ENCODE measurements at places on chromosomes 6 and 20.
A peak's percentile ranks its signal among the peaks of the same experiment; 100 is the strongest.

- DNase-seq, result no peak
These were observed 146.2 kb upstream of the SMLR1 start for GRCh38 chr6:130681028-130681427.

DNA sequence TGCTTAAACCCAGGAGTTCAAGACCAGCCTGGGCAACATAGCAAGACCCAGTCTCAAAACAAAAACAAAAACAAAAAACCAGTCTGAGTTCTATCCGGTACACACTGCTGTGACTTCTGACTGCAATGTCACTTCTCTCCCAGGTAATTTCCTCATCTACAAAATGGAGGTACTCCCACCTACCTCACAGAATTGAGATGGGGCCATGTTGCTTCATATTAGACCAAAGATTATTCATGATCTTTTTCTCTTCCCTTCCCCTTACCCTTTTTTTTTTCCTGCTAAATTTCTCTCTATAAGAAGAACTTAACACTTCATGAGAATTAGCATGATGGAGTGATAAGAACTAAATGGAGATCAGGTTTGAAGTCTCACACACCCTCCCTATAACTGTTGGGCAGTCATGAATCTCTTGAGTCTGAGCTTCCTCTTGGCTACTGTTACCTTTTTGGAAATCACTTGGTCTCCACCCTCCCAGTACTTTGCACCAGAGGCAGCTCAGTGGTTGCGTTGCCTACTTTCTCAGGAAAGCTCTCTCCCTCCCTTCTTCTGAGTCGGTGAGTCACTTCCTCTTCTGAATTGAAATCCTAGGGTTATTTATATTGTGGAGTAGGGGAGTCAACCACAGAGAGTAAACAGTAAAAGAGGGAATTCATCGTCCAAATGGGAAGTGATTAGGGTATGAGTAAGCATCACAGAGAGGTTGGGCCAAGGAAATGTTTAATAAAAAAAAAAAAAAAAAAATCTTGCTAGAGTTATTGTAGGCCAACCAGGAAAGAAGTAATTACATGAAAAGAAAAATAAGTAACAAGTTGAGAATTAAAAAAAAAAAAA, 59.9 kb upstream of the MAP7 start:
- DNase-seq, result no peak

DNA sequence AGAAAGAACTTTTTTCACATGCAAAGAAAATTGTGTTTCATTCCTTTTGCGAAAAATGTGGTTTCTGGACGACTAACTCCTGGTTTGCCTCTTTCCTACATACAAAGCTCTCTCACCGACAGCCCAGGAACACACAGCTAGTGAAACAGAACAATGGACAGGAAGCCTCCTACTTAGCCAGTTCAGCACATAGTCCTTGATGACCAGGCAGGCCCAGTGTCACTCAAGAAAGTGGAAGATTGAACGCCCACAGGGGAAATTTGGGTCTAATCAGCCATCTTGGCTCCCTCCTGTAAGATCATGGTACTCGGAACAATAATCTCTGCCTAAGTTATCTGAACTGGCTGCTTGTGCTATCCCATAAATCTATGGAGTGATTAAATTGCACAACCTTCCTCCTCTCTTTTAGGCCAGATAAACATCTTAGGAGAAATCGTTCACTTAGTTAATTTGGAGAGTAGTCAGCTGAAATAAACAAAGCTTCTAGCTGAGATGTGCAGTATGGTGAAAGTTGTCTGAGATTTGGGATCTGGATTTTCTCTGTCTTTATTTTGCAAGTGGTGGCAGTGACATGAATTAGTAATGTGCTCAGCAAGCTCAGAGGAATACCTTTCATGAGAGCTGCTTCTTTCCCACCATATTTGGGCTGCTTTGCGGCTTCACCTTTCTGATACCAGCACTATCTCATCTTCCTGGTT, 147.0 kb downstream of the MTFR2 start:
- no peak for DNase-seq

GRCh38 chr20:57398231-57398821, 7.1 kb downstream of the RBM38 start:
- peak; percentile 99 for DNase-seq

DNA sequence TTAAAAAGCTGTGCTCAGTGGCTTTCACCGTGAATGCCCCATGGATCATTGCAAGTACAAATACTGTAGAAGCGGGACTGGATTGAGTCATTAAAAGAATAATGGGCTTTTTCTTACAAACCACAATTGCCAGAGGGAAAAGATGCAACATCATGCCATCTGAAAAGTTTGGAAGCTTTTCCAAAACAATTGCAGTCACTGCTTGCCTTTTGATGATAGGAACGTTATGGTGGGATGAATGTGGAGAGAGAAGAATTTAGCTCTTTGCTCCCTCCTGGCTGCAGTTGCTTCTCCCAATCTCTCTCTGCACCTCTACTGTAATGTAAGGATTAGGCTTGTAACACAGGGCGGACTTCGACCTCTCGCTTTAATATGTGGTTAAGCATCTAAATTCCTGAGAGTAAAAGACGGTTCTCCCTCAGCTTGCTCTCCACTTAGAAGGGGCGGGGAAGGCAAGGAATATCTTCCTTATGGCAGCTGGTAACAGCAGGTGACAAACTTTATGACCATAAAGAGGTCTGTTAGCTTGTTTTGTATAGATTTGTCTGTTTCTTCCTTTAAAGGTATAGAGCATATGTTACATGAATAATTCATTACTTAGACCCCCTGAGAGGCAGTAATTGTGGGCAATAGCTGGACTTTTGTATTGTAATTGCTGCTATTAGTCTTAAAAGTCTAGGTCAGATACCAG, 376.1 kb downstream of the UTRN start:
- peak; percentile 82 for DNase-seq

DNA sequence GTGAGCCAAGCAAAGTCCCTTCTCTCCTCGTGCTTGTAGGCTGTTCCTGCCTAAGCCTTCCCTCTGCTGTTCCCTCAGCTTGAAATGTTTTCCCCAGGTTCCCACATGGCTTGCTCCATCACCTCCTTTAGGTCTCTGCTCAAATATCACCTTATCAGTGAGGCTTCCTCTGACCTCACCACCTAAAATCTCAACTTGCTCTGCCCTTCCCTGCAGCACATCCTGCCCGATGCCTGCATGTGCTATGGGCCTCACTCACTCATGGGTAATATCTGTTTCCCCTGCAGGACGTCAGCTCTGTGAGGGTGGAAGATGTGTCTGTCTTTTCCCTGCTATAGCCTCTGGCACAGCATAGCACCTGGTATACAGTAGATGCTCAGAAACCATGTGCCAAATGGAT, 29.9 kb upstream of the FKBP1A start:
- no peak for DNase-seq

- DNase-seq, result no peak
These were observed 97.8 kb upstream of the BHLHE23 start for GRCh38 chr20:63104312-63105181.

- DNase-seq, result no peak
These were observed 37.9 kb upstream of the TGM2 start for GRCh38 chr20:38202982-38203293.

- no peak for DNase-seq
These were observed 208.8 kb downstream of the DLL1 start for GRCh38 chr6:170082067-170082466.

DNA sequence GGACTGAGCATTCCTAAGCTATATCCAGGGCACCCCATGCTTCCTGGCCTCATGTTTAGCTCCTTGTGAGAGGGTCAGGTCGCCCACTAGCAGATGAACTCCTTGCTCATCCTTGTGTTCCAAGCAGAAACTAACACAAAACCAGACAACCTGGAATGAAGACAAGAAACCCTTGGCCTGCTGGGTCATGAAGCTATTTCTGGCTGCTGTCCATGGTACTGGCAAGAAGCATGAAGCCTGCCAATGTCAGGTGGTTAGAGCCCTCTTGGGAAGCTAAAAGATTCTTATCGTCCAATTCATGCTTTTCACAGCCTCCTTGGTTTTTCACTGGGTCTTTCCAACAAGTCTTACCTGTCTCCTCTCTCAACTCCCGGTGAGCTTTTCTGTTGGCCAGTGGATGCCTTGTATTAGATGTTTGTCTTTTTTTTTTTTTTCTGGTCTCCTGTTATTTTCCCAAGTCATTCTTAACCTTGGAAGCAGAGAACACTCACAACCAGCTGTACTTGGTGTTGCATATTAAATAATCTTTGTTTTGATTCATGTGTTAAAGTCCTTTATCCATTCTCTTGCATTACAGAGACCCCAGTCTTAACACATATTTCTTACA, 180.3 kb downstream of the ANKRD60 start:
- no peak for DNase-seq

DNA sequence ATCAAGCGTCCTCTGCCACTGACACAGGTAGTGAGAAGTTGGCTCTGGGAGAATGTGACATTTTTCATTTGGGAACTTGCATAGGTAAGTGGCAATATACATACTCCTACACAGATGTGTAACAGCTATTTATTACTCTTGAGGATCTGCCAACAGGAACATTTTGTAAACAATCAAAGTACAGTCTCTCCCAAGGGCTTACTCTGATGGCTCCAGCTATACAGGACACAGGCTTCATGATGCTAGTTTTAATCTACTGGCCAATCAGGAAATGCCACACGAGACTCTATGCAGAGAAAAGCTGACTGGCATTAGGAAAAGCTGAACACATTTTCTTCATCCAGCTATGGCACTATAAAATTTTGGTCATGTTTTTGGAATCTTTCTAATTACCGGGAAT, 57.8 kb downstream of the POPDC3 start:
- DNase-seq, result no peak

- no peak for DNase-seq
These were observed 75.7 kb downstream of the AGPAT4 start for GRCh38 chr6:161198176-161198575.

DNA sequence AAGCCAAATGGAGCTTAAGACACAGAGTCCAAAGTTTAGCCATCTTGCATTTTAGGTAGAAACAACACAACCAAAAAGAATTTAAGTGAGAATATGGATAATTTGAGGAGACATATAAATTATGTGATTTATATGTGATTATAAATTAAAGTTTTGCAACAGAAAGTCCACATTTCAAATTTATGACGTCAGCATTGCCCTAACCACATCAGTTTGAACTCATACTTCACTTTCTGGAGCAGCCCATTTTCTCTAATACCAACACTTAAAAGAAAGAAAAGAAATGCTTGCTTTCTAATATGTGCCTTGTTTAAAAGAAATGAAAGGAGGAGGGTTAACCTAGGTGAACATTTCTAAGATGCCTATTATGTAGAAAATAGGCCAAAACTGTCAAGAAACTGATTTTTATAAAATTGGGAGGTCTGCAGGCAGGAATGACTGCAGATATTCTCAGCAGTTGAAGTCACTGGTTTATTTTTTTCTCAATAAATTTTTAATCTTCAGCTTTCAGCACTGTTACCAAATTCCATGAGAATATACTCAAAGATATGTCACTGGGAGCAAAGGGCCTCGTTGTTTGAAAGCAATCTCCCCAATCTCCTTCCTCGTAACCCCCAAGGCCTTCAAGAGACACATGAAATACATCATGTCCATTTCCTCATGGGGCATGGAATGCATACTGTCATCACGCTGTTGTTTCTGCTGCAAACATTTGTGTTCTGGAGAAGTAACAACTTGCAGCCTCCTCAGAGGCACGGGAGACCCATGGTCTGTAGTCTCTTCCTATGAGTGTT, 137.8 kb downstream of the SOD2 start:
- no peak for DNase-seq

DNA sequence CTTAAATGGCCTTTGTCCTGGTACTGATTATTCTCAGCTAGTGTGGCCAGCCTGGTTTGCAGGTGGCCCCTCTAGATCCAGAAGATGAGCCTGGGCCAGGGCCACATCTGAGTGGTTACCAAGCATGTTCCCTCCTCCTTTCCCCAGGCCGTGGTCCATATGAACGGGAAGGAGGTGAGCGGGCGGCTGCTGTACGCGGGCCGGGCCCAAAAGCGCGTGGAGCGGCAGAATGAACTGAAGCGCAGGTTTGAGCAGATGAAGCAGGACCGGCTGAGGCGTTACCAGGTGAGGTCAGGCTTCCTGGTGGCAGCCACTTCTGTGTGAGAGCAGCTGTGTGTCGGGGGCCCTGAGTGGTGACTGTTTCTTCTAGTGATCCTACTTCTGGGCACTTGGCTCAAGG, 11.6 kb downstream of the PABPC1L start:
- no peak for DNase-seq

DNA sequence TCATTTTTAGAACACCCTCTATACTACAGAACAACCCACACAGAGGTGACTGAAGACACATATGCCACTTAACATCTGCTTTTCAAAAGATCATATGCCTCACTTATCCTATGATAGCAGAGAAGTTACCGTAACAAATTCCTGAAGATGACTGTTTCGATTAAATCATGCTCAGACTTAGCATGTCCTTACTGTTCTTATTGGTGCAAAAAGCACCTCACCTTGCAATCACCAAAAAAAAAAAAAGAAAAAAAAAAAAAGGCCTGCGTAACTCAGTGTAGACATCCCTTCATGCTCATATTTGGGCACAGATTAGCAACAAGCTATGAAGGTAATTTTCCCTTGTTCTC, 17.7 kb upstream of the DST start:
- DNase-seq, result no peak

- DNase-seq, result no peak
These were observed 8.8 kb downstream of the CARMIL1 start for GRCh38 chr6:25287941-25288340.

GRCh38 chr20:9498322-9498721, 16.1 kb upstream of the LAMP5 start:
- DNase-seq, result no peak

GRCh38 chr6:126312013-126312665, 27.8 kb upstream of the CENPW start:
- DNase-seq, result no peak

DNA sequence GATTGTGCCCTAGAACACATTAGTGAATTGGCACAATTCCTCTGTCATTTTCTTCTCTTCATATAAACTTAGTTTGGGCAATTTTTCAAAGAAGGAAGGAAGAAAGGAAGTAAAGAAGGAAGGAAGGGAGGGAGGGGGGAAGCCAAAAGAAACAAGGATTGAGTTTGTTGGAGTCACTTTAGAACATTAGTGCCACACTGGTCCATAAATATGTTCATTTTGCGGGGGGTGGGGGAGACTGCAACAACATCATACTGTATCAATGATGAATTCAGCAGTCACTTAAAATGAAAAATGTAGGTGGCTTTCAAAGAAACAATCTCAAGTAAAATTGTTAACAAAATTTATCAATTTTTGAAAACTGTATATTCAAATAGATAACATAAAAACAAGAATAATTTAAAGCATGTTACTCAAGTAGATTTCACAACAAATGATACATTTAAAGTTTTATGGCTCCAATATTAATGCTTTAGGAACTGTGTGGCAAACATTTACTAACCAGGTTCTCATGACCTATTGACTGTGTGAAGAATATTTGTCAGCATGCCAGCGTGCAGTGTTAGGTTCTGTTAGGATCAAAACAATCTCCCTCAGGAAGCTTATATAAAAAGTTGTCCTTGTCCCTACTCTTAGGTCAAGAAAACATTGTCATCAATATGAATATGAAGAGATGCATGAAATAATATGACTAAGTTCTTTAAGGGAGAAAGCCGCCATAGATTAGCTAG, 208.1 kb upstream of the AGPAT4 start:
- DNase-seq, result no peak

Data from NCI-H1417 treated with DMSO at 0.1 percent for 48 hours (cell line).